ENCODE measurements at places on chromosomes 7 and 10.
A peak's percentile ranks its signal among the peaks of the same experiment; 100 is the strongest.

DNA sequence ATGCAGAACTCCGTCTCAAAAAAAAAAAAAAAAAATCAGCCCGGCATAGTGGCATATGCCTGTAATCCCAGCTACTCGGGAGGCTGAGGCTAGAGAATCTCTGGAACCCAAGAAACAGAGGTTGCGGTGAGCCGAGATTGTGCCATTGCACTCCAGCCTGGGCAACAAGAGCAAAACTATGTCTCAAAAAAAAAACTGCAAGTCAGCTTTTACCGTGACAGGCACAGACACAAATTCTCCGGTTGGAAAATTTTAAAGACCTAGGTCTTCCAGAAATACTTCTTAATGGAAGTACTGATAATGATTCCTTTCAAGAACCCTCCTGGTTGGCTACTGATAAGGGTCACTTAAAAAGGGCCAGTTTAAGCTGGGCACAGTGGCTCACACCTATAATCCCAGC is 19.4 kb upstream of the ARPC1B start:
- no peak for DNase-seq

DNA sequence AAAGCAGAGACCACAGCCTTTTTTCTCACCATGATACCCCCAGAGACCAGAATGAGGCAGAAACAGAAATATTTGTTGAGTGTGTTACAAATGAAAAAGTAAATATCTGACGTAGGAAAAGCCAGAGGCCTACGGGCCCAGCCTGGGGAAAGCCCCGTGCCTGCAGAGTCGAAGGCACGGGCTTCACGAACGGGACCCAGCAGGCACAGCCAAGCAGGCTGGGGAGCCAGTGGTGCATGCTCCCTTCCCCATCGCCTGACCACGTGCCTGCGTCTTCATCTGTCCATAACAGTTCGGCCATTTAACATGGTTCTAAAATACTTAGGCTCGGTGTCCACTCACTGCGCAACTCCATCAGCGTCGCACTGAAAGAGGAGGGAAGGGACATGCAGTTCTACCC is 50.8 kb downstream of the SLIT1 start:
- no peak for DNase-seq

- no peak for DNase-seq
Observed at GRCh38 chr10:30775779-30776591, 146.4 kb upstream of the LYZL2 start.

GRCh38 chr10:6136215-6137201 is 47.7 kb downstream of the RBM17 start:
- DNase-seq, result peak; percentile 79

DNA sequence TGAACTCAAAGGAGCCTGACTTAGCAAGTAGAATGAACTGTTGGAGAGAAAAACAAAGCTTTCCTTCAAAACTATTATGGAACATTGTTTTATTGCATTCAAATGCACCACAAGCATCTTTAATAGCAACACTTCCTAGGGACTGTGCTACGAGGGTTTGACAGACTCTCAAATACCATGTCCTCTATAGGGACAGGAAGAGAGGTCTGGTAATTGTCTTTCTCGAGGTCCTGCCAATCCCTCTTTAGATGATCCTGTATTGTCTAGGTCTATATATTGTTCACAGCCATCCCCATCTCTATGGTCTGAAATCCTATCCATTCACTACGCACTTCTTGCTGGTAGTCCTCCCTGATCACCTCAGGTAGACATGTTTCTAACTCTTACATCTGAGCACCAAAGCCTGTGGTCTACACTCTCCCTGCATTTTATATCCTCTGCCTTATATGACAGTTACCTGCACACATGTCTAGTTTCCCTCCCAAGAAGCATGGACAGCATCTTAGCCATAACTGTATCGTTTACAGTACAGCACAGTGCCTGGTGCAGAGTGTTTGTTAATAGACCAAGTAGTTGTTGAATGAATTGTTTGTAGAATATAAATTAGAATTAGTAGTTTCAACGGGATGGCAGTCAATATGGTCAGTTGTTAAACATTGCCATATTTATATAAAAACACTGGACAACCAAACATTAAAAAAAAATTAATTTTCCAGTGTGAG is 21.7 kb upstream of the LRRC17 start:
- DNase-seq, result no peak

DNA sequence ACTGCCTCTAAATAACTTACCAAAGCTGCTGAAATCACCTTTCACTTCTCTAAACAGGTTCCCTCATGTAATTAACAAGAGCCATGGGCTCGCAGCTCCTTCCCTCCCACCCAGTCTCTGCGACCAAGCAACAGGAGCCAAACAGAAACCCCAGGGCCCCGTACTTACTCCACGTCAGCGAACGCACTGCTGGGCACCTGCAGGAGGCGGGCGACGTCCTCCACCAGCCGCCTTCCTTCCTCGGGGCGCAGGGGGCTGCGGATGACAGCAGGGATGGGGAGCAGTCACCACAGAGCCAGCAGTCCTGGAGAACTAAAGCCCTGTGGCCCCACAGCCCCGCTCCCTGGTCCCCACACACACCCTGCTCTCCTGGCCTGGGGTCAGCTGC is 477.0 kb downstream of the PTPRN2 start:
- DNase-seq, result no peak

GRCh38 chr7:102873470-102874165 is 39.2 kb upstream of the LRRC17 start:
- DNase-seq, result no peak

Measured in bronchial epithelial cell (primary cell).